Bronchial epithelial cell (primary cell): ENCODE measurements at places on chromosomes 11 and 22.

- DNase-seq = no peak
Measured at GRCh38 chr11:73729594-73730206, 31.2 kb downstream of the RAB6A start.

- no peak for DNase-seq
Measured at GRCh38 chr11:61957021-61957770, 7.0 kb downstream of the BEST1 start.

DNA sequence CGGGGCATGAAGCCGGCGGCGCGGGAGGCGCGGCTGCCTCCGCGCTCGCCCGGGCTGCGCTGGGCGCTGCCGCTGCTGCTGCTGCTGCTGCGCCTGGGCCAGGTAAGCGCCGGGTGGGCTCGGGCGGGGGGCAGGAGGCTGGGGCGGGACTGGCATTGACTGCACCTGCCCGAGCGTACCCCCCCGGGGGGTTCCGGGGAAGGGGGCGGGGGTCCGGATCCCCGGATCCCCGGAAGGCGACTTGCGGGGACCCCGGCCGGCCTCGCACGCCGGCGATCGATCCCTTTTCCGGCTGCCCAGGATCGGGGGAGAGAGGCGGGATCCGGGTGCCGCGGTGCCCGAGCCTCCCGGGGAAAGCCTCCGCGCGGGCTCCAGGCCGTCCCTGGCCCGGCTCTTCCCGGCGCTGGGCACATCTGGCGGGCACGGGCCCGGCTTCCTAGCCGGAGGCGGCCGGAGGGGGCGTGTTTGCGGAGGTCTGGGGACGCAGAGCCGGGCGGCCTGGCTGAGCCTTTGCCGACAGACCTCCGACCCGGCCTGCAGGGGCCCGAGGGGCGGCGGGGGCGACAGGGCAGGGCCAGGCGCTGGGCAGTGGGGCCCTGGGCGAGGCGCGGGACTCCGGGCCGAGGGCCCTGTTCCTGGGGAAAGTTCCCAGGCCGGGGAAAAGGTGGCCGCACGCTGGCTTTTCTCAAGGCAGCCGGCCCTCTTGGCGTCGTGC is 705 bp downstream of the PTPRJ start:
- no peak for DNase-seq

DNA sequence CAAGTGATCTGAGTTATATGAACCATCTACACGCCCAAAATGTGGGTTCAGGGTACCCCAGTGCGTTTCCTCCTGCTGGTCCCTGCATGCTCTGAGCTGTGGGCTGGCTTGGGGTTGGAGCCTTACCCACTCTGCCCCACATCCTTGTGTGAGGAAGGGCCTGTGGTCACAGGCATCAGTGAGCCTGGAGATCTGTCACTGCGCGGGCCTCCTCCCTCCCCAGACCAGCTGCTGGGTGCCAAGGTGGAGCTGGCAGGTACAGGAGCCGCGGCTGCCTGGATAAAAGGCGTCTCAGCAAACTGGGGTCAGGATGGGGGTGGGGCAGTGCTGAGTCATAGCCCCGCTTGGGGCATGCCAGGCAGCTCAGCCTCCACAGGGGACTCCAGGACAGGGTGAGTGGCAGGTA is 17.9 kb downstream of the GNAZ start:
- peak; percentile 1 for DNase-seq

GRCh38 chr11:38392176-38392575 is 1794.1 kb upstream of the RAG2 start:
- peak; percentile 34 for DNase-seq

DNA sequence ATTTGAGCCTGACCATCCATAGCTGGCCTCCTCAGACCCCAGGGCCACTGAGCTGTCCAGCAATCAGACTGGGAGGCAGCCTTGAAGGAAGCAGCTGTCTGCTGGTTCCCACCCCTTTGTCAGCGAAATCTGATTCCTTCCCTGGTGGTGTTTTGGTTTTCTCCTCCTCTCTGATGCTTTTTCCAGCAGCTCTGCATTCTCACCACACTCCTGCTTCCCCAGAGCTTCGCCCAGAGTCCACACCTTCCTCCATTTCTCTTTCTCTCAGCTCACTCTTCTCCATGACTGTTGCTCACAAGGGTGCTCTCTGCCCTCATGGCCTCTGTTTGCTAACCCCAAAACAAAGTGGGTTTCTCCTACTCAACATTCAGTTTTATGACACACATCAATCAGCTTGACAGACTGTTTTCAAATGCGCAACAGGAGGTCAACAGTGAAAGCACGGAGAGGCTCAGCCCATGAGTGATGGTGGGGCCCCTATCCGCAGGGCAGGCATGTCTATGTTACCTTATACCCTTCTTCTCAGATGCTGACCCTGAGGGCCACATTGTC is 130.6 kb upstream of the MTNR1B start:
- no peak for DNase-seq

GRCh38 chr22:39995393-39996252 is 869 bp downstream of the FAM83F start:
- DNase-seq = no peak

- no peak for DNase-seq
Measured at GRCh38 chr11:8381343-8381742, 117.7 kb upstream of the LMO1 start.

DNA sequence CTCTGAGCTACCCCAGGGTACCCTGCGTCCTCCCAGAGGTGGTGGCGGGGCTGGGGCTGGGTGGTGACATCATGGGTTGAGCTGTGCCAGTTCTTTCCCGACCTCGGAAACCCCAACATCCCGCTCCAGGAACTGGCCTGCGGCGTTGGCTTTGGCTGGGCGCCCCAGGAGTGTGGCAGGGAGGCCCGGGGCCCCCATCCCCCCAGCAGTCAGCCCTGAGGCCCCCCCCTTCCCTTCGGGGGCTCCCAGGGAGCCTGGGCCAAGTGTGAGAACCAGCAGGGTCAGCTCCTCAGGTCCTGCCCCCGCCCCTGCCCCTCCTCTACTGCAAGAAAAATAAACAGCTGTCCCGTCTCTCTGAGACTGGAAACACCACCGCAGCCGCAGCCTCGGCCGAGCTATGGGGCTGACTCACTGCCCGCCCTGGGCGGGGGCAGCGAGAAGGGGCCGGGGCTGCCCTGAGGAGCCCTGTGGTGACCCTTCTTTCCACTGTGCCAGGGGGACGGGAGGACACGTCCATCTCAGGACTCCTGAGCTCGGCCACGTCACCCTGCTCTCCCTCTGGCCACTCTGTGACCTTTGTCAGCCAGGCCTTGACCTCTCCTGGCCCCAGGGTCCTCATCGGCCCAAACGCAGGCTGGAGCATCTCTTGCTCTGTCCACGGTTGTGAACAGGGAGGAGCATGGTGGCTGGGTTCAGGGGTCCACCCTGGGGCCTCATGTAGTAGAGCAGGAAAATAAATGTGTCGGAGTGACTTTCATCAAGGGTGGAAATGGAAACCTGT is 73.4 kb downstream of the WNT7B start:
- peak; percentile 48 for DNase-seq

DNA sequence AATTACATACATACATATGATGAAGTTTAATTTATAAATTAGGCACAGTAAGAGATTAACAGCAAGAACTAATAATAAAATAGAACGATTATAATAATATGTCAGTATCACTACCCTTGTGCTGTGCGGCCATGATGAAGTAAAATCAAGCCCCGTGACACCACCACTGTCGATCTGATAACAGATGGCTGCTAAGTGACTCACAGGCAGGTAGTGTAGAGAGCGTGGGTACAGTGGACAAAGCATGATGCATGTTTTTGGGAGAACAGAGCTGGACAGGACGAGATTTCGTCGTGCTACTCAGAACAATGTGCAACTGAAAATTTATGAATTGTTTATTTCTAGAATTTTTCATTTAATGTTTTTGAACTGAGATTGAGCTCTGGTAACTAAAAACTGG is 108.4 kb upstream of the TIMP3 start:
- DNase-seq = peak; percentile 26

- peak; percentile 55 for DNase-seq
Measured at GRCh38 chr11:118572981-118573550, 857 bp downstream of the ARCN1 start.

GRCh38 chr11:88815505-88815904 is 250.3 kb downstream of the GRM5 start:
- no peak for DNase-seq

- DNase-seq = no peak
Measured at GRCh38 chr11:2139621-2140337, 590 bp upstream of the IGF2 start.

DNA sequence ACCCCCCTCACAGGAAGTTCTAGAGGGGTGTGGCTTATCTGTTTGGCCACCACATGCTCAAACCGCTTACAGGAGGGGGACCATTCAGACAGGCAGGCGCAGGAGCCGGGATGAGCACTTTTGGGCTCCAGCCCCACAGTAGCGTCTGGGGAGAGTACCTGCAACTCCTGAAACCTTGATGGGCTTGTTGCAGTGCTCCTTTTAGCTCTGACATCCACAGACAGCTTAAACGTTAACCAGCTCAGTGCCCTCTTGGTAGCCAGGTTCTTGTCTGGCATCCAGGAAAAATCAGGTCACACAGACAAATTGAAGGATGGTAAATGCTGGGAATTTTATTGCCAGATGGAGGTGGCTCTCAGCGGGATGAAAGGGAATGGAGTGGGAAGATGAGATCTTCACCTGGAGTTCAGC is 326.3 kb downstream of the ETS1 start:
- DNase-seq = no peak

DNA sequence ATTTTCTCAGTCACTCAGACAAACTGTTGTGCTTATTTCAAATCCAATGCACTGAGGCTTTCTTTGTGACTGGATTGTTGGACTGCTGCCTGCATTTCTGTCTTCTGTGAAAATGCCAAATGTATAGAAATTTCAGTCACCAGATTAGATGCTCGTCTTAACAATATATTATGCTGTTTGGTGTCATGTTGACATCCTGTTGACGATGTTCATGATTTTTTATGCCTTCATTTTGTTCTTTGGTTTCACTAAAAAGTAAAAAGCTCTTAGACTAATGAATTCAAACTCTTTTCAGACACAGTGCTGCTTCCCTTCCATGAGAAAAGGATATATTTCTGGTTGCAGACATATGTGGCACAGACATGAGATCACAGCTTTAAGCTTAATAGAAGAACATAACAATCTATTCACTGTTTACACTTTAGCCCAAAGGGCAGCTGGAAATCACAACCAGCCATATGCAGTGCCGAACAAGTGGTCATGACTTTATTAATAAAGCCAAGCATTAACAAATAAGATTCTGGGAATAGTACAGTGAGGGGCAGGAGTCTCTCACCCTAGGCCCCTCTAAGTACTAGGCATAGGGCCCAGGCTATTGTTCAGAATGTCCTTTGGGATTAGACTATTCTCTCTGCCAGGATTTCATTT is 9.4 kb upstream of the SOX6 start:
- DNase-seq = no peak

DNA sequence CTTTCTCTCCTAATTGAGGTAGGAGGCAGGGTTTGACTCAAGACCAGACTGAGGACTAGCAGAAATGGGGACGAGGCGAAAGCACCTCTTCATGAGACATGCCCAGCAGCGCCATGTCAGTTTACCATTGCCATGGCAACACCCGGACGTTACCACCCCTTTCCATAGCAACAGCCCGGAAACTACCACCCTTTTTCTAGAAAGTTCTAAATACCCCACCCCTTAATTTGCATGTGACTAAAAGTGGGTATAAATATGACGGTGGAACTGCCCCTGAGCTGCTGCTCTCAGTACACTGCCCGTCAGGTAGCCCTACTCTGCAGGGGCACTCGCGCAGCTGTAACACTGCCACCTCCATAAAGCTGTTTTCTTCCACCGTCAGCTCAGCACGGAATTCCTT is 5.9 kb upstream of the RAC2 start:
- no peak for DNase-seq

DNA sequence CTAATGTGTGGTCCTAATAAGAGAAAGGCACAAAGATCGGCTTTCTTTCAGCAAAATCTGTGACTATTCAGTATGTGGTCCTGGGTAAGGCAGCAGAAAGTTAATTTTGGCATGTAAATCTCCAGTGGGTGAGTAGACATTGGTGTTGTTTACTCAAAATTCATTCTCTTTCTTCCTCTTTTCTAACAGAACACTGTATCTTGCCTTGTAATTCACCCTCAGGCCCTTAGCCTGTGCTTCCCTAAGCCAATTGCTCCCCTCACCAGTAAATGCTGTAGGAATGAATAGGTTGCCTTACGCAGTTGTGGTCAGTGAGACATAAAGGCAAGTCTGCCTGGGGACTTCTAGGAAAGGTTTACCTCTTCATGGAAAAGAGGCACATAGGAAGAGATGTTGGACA is 49.9 kb upstream of the PDE3B start:
- no peak for DNase-seq

DNA sequence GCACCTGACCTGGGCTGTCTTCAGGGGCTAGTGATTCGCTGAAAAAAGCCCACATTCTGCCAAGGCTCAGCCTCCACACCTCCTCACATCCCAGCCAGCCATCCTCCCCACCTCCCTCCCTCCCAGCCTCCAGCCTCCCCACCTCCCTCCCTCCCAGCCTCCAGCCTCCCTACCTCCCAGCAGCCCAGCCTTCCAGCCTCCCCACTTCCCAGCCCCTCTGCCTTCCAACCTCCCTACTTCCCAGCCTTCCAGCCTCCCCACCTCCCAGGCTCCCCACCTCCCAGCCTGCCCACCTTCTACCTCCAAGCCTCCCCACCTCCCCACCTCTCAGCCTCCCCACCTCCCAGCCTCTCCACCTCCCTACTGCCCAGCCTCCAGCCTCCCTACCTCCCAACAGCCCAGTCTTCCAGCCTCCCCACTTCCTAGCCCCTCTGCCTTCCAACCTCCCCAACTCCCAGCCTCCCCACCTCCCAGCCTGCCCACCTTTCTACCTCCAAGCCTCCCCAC is 33.7 kb upstream of the TH start:
- DNase-seq = no peak

DNA sequence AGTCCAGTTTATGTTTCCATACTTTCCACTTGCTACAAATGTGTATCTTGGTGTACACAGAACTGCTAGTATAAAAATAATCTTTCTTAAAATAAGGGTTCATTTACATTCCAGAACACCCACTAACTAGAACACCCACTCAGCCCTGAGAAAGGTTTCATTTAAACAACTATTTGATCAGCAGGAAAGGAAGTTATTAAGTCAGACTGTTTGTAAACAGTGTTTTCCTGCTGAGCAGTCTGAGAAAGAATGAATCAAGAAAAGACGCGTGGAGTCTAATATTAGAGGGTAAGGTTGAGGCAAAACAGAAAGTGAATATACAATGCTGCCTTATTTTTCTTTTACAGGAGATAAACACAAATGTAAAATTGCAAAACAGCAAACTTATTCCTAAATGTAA is 32.7 kb downstream of the NARS2 start:
- no peak for DNase-seq

- DNase-seq = no peak
Measured at GRCh38 chr22:46726986-46727317, 11.1 kb downstream of the CERK start.

GRCh38 chr11:13465909-13466371 is 2.9 kb upstream of the BTBD10 start:
- peak; percentile 55 for DNase-seq

GRCh38 chr11:107591378-107592230 is 657 bp downstream of the ELMOD1 start:
- no peak for DNase-seq

- DNase-seq = no peak
Measured at GRCh38 chr11:59009661-59010060, 70.4 kb downstream of the GLYATL1 start.

GRCh38 chr11:123537726-123538125 is 107.7 kb downstream of the GRAMD1B start:
- no peak for DNase-seq

- no peak for DNase-seq
Measured at GRCh38 chr22:22927888-22928665, 40.5 kb downstream of the IGLL5 start.
